ENCODE measurements at places on chromosomes 3 and 15. TPM values are rescaled to one million over a fixed set of nuclear protein-coding genes. Genes with fewer than 3 reads are reported as not detected.

SAXO2 gene
- not detected for polyA plus RNA-seq

AHSG gene
- polyA plus RNA-seq, result not detected

IGF2BP2 gene
- 3.5 TPM for polyA plus RNA-seq

TLR9 gene
- polyA plus RNA-seq, result 0.15 TPM

PDCD10 gene
- 41.4 TPM for polyA plus RNA-seq

CLDND1 gene
- polyA plus RNA-seq, result 23.0 TPM

NISCH gene
- polyA plus RNA-seq, result 46.8 TPM

CFAP92 gene
- 0.21 TPM for polyA plus RNA-seq

GBE1 gene
- 18.2 TPM for polyA plus RNA-seq

Measured in adipose tissue (tissue), 3 donors.